Naive B cell (primary cell): ENCODE measurements at places on chromosomes 3 and 15.

- no peak for DNase-seq
Observed at GRCh38 chr3:55756976-55757375, 269.9 kb upstream of the WNT5A start.

DNA sequence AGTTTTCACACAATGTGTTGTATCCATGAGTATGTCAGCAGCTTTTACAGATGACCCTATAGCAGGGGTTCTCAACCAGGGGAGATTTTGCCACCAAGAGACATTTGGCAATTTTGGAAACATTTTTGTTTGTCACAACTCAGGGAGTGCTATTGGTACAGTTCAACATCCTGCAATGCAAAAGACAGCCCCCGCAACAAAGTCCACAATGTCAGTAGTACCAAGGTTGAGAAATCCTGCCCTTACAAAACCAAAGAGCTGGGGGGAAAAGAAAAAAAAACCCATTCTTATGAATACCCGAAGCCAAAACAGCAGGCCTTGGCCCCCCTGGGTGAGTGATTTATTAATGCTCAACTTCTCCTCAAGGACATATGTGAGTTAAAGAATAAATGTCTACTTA is 99.1 kb downstream of the LARS2 start:
- DNase-seq = no peak

DNA sequence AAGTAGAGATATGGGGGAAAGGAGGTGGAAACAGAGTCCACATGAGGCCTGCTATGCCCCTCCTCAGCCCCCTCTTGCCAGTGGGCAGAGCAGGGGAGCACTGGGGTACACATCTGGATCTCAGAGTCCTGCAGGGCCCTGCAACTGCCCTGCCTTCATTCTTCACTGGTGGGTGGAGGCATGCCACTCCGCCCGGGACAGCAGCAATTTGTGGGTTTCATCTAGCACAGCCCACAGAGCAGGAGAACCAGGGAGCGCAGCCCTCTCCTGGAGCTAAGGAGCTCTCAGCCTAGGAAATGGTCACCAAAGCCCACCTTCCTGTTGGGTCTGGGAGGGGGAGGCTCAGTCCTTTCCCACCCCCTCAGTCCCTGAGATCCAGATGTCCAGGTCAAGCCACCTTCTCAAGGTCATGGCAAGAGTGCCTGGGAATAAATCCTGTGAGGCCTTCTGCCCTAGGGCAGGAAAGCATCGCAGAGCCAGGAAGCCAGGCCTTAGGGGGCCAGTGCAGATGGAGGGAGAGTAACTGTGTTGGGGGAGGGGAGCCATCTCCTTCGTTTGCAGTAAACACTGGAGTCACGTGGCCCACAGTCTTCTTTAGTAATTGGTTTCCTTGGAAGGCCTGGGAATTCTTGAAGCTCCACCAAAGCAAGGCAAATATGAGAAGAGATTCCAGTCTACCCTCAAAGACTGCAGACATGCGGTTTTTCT is 31.0 kb downstream of the ANP32A start:
- DNase-seq = no peak

DNA sequence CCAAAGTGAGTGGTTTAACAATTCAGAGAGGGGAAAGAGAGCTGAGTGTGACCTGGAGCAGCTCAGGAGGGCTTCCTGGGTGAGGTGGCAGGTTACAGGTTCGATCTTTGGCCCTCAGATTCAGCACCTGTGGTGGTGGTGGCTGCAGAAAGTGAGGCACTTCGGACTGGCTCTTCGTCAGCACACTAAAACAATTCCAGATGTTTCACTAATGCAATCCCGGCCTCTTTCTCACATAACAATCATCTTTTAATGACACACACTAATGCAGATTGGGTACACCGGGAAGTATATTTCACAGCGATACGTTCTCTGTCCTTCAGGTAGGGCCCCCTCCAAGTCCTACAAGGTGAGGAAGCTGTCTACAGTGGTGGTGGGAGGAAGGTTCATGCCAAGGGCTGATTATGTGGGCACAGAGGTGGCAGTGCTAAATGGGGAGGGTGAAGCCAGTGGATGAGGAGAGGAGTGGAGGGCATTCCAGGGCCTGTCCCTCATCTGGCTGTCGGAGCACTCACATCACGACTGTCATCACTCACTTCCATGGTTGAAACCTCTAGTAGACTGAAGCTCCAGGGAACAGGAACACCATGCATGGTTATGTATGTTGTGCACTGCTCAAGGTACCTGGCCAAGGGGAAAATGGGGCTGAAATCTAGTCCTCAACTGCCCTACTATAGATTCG is 171.1 kb downstream of the RAB11A start:
- DNase-seq = no peak

GRCh38 chr3:184405075-184406030 is 25.5 kb downstream of the CHRD start:
- no peak for DNase-seq

DNA sequence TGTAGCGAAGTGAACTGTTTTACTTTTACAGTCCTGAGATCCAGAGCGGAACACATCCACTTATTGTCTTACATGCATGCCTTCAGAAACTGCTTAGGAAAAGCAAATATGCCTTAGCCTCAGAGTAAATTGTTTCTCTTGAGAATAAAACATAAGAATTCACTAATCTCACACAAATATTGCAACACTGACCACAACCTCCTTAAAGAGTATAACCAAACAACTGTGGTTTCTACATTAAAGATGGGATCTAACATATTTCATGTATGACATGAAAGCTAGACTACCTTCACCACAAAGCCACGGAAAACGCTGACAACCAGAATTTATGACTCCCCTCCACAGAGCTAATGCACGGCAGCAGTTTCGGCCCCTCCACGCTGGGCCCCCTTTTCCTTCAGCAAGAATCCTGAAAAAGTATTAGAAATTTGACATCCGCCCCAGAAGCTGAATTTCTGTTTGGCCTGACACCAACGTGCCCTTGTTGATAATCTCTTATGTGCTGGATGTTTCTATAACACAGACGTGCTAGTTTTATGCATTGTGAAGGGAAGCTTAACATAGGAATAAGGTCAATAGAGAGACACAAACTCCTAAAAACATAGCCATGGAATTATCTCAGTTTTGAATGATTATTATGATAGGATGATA is 84.6 kb downstream of the GREM1 start:
- no peak for DNase-seq

DNA sequence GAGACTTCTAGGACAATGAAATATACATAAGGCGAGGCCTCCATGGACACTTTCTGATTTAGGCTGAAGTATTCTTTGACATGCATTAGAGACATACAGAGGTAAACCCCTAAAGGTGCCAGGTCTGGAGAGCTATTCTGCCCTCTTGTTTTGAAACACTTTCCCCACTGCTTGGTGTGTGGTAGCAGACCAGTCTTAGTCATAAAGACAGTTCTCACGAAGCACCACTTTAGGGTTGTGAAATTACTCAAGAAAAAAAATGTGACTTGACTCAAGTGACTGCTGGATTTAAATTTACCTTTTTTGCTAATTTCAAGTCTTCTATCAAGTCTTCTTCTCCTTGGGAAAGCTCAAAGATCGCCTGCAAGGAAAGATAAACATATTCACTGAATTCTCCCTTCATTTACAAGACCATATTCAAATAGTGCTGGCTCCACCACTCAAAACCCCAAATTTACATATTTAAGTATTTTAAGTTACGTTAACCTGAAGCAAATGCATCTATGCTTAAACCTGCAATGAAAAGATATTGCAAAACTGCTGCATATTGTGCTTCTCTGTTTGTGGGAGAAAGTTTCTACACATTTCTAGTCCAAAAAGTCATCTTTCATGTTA is 48.4 kb downstream of the ARHGEF3 start:
- no peak for DNase-seq

GRCh38 chr3:49805897-49806701 is 3.0 kb downstream of the INKA1 start:
- DNase-seq = peak; percentile 54

GRCh38 chr3:177438596-177439220 is 241.4 kb upstream of the TBL1XR1 start:
- DNase-seq = no peak

- no peak for DNase-seq
Observed at GRCh38 chr3:71229905-71230657, 353.4 kb downstream of the FOXP1 start.

DNA sequence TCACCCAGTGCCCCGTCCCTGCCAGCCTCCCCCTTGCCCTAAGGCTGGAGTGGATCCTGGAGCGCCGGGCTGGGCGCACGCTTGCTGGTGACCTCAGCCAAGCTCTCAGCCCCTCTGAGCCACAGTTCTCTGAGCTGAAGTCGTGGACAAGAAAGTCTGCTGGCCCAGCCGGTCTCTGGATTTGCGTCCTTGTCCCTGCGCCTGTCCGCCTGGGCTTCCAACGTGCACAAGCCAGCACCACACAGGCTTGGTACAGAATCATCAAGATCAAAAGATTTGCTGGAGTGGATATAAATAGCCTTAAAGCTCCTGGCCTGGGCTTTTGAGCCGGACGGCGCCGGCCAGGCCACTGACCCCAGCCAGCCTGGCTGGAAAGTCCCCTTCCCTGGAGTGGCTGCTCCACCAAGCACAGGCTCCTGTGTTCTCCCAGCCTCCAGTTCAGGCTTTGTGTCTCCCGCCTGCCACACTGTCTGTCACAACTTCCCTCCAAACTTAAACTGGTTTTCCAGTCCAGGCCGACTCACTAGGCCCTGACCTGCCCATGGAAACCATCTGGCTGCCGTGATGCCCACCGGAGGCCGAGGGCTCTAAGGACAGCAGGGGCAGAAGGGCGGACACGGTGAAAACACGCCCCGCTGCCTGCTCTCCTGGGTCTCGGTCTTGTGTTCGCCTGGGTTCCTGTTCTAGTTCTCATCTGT is 156.2 kb downstream of the NUP210 start:
- DNase-seq = no peak

DNA sequence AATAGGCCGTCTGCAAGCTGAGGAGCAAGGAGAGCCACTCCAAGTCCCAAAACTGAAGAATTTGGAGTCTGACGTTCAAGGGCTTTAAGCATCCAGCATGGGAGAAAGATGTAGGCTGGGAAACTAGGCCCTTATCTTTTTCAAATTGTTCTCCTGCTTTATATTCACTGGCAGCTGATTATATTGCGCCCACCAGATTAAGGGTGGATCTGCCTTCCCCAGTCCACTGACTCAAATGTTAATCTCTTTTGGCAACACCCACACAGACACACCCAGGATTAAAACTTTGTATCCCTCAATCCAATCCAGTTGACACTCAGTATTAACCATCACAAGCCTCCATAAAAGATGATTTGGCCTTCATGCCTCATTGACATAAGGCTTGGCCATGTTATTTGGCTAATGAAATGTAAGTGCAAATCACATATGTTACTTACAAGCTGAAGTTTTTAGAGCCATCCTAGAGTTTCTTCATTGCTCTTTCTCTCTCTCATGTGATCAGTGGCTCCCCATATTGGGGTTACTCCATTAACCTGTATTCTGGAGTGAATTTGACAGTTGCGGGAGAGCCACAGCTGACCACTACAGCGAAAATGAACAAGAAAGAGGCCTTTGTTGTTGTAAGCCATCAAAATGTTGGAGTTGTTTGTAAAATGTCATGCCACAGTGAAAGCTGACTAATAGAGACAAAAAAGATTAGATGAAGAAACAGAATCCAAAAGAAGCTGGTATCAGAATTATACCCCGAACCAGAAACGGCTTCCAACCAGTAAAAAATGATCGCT is 61.7 kb downstream of the GBE1 start:
- no peak for DNase-seq

- no peak for DNase-seq
Observed at GRCh38 chr3:170752571-170753155, 117.3 kb downstream of the RPL22L1 start.

DNA sequence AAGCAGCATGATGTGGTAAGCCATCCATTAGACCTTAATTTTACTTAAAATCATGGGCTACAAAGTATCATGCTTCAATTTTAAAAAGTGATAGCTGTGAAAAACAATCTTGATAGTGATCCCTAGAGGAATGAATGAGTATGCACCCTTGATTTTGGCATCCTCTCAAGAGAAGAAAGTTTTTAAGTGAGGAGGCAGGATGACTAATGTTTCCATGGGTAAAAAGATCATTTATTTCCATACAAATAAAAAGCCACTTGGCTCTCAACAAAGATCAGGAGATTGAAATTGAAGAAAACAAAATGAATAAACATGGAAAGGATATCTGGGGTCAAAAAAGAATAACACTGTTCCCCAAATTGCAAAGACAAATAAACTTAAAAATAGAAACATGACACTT is 305.4 kb downstream of the MEX3B start:
- no peak for DNase-seq

DNA sequence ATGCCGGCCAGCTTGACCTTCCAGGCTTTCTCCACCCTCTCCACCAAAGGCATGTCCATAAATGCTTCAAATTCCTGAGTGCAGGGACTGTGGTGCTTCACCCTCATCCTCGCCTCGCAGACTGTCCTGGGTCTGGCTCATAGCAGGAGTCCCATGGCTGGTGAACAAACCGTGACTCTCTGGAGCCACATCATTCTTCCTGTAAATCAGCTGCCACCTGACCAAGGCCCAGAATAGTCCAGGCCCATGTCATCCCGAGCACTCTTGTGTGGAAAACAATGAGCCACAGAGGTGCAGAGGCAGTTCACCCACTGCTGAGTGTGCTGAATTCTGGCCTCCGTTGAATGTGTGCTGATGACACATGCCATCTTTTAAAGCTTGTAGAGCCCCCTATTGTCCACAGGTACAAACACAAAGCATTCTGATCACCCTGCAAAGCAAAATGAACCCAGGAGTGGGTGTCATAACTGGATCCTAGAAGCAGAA is 68.6 kb downstream of the ABHD5 start:
- no peak for DNase-seq
